ENCODE measurements at places on chromosomes 4 and X. TPM values are rescaled to one million over a fixed set of nuclear protein-coding genes. Genes with fewer than 3 reads are reported as not detected.
A peak's percentile ranks its signal among the peaks of the same experiment; 100 is the strongest.

Gene GYPA
- not detected for total RNA-seq

Gene APBB2
- total RNA-seq = 11.4 TPM

Gene PAGE5
- not detected for total RNA-seq

Gene PDLIM5
- 426 TPM for total RNA-seq

DNA sequence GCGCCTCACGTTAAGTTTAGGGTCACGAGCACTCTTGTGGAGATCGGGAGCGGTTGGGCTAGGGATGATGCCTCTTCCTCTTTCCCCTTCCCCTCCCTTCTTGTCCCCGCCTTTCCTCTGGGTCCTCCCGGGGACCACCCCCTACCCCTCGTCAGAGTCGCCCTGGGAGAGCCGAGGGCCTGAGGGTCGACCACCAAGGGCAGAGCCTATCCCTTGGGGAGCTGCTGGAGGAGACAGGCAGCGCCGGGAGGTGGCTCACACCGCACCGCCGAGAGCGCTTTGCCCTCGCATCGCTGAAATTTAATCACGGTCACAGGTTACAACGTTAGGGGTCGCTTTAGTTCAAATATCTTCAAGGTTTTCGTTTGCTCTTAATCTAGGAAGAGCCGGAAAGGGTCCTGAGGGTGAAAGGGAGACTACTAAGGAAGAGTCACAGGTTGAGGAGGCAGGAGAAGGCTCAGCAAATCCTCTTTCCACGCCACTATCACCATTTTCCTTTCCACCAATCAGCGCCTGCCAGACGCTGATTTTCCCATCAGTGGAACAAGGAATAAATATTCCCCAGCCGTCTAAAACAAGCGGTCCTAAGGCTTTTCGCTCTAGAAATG lies 528 bp upstream of the SNCA start:
- peak; percentile 43 for DNase-seq

- no peak for DNase-seq
Observed at GRCh38 chr4:146265950-146266490, 51.7 kb downstream of the REELD1 start.

Data from cardiac muscle cell (in vitro differentiated cells and primary cell).